ENCODE measurements at places on chromosomes 7 and 10. TPM values are rescaled to one million over a fixed set of nuclear protein-coding genes. Genes with fewer than 3 reads are reported as not detected.

Gene SRPK2
- polyA plus RNA-seq, result 14.1 TPM

Gene GNGT1
- polyA plus RNA-seq, result not detected

Gene GIMAP2
- 5.9 TPM for polyA plus RNA-seq

Gene LGI1
- not detected for polyA plus RNA-seq

Gene PSD
- polyA plus RNA-seq, result 1.2 TPM

Gene MRPS33
- polyA plus RNA-seq, result 75.2 TPM

Gene EXOC6
- polyA plus RNA-seq, result 3.8 TPM

Gene OR2A5
- not detected for polyA plus RNA-seq

Gene ASAH2
- polyA plus RNA-seq, result 0.11 TPM

Gene OPN1SW
- polyA plus RNA-seq, result not detected

Gene POU6F2
- polyA plus RNA-seq, result 0.64 TPM

Gene KIF20B
- 1.0 TPM for polyA plus RNA-seq

Gene CFAP70
- 1.8 TPM for polyA plus RNA-seq

Gene HMX2
- not detected for polyA plus RNA-seq

Gene PTN
- polyA plus RNA-seq, result 10.6 TPM

Gene KIAA1549
- 5.4 TPM for polyA plus RNA-seq

Gene RELN
- 0.59 TPM for polyA plus RNA-seq

Gene TYW1B
- polyA plus RNA-seq, result 0.56 TPM

Gene THNSL1
- 0.80 TPM for polyA plus RNA-seq

Gene AP3M1
- 13.2 TPM for polyA plus RNA-seq

Gene SLC13A1
- 0.02 TPM for polyA plus RNA-seq

Gene LLCFC1
- polyA plus RNA-seq, result not detected

Gene TMEM140
- polyA plus RNA-seq, result 6.2 TPM

Gene ACTL6B
- not detected for polyA plus RNA-seq

Gene TRPV5
- not detected for polyA plus RNA-seq

Gene DPP6
- not detected for polyA plus RNA-seq

Data from adipose tissue (tissue), 3 donors.